Activated naive CD4-positive, alpha-beta T cell treated with anti-CD3 and anti-CD28 coated beads, Interleukin-2, amount 50 U/mL, for 16 hours (primary cell): ENCODE measurements at places on chromosomes 5 and 9.

DNA sequence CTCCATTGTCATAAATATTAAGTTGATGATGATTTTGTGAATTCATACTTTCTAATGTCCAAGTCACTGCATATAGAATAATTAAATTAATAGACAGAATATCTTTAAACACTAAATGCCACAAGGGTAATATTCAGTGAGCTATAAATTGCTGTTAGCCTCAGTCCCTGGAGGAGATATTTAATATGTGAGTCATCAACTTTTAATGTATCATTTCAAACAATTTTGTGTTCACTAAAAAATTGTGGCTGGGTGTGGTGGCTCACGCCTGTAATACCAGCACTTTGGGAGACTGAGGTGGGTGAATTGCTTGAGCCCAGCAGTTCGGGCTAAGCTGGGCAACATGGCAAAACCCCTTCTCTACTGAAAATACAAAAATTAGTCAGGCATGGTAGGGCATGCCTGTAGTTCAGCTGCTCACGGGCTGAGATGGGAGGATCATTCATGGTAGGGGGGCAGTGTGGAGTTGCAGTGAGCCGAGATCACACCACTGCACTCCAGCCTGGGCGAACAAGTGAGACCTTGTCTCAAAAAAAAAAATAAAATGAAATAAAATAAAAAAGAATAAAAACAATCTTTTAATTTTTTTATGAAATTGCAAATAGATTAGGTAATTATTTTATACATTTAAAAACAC is 717.3 kb upstream of the CHD1 start:
- DNase-seq: no peak

DNA sequence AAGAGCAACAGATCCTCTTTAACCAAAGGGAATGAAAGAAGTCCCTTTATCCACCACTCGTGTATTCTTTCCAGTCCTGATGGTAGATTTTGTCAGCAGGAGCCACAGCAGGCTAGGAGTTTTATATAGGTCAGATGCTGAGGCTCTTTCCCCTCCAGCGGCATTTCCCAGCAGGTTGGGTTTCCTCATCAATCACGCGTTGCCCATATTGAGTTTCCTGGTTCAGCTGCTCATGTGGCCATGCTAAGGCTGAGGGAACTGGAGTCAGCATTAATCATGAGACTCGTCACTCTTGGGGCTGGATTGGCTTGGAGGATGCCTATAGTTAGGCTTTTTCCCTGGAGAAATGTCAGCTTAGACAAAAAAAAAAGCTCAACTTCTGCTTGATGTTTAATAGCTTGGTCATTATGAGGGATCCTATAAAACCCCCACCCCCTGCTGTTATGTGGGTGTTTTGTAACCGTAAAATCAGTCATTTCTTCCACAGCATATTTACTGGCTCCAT is 193.4 kb upstream of the GAS1 start:
- no peak for DNase-seq

DNA sequence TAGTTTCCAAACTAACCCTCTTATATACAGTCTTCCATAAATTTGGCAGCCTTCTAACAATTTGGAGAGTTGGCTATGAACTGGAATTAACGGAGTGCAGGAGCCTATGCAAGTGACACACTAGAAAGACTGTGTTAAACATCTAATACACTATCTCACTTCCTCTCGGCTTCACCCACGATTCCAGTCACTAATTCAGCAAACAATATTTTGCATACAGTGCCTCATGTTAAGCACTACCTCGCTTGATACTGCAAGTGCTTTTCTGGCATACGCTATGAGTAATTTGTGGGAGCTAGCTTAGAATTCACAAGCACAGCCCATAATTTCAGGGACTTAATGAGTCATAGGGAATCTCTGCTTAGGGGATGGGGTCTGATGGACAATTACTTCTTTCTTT is 102.5 kb downstream of the ST8SIA4 start:
- no peak for DNase-seq

- DNase-seq: no peak
Measured at GRCh38 chr9:100714372-100715099, 136.7 kb downstream of the CAVIN4 start.

GRCh38 chr9:21591221-21592062 is 109.3 kb upstream of the IFNE start:
- peak; percentile 56 for DNase-seq

GRCh38 chr5:35856765-35857351 is at the start of gene IL7R:
Gene IL7R, plus strand, starts transcription at chr5:35856891. Its CDS starts 87 bp downstream, at chr5:35856978.
- no peak for DNase-seq

DNA sequence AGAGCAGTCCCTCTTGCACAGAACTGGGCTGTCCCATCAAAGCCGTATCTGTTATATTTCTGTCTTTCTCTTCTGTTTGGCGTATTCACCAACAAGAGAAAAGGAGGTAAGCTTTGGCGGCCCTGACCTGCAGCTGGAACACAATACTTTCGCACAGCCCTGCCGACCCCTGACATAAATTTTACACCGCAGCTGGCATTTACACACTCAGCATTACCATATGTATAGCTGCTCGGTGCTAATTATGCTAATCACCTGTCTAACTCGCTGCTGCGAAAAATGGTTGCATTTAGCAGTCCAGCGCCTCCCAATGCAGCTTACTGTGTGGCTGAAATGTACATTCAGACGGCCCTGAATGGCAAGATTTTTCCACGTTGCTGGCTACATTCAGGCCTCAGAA is 20.8 kb downstream of the PTCH1 start:
- no peak for DNase-seq
